Activated effector memory CD4-positive, alpha-beta T cell treated with anti-CD3 and anti-CD28 coated beads, Interleukin-2, amount 50 U/mL, for 16 hours (primary cell): ENCODE measurements at places on chromosomes 13 and 19.

DNA sequence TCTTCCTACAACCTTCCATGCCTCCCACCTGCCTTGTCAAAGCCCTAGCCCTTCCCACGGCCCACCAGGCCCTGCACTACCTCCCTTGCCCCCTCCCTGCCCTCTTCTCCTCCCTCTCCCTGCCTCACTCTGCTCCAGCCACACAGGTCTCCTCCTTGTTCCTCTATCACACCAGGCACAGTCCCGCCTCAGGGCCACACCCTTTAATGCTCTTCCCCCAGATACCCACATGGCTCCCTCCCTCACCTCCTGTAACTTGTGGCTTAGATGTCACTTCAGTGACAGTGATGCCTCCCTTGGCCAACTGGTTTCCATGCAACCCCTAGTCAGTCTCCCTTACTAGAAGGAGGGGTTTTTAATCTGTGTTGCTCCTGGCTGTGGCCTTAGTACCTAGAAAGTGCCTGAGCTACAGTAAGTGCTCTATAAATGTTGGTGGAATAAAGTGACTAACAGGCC, 1.3 kb downstream of the SIRT6 start:
- DNase-seq: no peak

DNA sequence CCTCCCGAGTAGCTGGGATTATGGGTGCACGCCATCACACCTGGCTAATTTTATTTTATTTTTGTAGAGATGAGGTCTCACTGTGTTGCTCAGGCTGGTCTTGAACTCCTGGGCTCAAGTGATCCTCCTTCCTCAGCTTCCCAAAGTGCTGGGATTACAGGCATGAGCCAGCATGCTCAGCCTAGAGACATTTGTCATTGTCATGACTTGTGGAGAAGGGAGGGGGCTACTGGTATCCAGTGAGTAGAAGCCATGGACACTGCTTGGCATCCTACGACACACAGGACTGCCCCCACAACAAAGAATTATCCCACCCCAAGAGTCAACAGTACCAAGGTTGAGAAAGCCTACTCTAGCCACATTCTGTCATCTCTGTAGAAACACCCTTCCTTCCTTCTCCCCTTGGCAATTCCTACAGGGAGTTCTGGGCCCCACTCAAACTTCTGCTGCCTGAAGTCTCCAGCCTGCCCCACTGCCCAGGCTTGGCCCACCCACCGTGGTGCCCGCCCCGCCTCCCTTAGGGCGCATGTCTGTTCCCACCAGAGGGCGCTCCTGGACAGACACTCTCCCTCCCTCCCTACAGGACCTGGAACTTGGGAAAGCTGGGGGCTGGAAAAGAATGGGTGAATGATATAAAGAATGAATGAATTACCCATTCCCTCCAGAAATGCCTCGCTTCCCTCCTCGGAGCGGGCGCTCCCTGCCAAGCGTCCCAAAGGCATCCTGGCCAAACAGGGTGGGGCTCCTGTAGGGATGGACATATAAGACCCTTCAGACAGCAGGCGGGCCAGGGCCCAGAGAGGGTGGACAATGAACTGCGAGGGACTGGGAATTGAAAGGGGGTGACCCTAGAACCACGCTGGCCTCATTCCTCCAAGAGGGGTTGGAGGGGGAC, 5.5 kb upstream of the EMP3 start:
- DNase-seq: peak; percentile 92

- DNase-seq: no peak
These were observed 707.5 kb downstream of the SLITRK6 start for GRCh38 chr13:85091631-85092234.

GRCh38 chr13:100356889-100357288, 231.7 kb downstream of the GGACT start:
- DNase-seq: no peak

GRCh38 chr13:96089749-96090239, at the start of gene HS6ST3:
TSS of gene HS6ST3 (plus strand) at chr13:96090107.
- DNase-seq: no peak

- DNase-seq: no peak
These were observed 352.5 kb upstream of the MIR17HG start for GRCh38 chr13:90995001-90995400.

DNA sequence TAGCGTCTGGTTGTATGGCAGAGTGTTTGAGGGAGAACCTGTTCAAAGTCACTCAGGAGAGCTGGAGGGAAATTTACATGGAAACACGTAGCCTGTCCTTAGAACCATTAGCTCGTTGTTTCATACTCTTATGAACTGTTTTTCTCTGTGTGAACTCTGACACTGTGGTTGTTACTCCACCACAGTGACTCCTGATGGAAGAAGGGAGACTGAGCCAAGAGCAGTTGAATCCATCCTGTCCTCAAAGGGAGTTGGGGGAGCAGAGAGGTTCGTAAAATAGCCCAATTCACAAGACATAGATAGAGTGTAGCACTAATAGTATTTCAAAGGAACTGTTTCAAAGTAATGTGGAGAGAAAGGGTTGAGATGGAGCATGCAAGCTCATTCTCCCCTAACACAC, 964.8 kb downstream of the PCDH9 start:
- no peak for DNase-seq

DNA sequence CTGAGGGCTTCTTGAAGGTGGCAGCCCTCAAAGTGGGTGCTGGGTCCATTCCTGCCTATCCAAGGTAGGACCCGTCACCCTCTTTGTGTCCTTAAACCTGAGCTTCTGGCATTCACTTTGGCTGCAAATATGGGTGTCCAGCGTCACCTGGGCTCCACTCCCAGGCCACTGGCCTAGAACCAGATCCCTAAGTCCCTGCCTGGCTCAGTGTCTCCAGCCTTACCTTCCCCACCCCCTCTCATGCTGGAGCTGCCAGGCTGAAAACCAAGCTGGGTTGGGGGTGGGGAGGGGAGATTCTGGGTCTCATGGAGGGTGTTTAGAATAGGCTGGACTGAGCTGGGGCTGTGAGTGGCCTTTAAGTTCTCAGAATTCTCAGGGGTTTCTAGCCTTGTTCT, 12.4 kb downstream of the PDE4A start:
- DNase-seq: no peak

GRCh38 chr13:96415831-96416385, 326.0 kb downstream of the HS6ST3 start:
- DNase-seq: no peak

DNA sequence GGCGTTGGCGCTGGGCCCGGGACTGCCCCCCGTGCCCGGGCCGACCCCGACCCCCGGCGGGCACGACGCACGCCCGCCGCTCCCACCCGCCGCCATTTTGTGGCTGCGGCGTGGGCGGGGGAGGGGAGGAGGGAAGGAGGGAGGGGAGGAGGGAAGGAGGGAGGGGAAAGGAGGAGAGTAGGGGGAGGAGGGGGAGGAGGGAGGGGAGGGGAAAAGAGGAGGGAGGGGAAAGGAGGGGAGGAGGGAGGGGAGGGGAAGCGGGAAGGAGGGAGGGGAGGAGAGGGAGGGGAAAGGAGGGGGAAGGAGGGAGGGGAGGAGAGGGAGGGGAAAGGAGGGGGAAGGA, at the start of gene BTBD2:
Gene BTBD2 (minus strand): TSS at position 107 of the 343 bp plus-strand sequence. CDS start 11 bp downstream, at position 96.
- DNase-seq: peak; percentile 86

DNA sequence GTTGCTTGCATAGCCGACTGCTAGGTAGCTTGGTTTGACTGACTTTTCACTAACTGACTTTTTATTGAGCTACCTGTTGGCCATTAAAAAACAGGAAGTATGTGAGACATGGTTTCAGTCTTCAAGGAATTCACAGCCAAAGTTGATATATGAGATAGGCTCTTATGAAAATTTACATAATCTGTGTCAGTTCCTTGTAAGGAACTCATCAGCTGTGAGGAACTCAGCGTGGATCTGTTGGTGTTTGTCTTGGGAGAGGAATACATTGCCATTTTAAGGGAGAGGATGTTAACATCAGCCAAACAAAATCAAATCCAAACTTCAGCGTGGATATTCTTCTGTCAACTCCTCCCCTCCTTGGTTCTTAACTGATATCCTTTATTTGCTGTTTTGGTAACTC, 2.0 kb downstream of the RNF113B start:
- no peak for DNase-seq

DNA sequence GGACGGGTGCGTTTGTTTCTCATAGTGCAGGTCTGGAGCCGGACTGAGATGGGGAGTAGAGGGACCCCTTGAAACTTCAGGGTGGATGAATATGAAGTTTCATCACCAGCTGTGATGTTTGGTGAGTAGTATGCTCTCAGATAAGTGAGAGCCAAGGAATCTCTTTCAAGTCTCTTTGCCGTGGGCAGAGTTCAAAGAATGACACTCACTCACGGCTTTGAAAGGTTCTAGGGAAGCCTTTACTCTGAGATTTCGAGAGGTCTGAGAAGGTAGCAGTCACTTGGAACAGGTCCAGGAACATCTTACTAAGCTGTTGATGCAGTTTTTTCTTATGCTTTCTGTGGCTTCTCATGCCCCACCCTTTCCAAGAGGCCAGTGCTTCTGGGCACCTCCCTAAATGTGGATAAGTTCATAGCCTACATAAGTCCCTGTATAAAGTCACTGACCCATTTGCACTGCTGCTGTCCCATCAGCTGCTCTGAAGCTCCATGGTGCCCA, at the start of gene IGFL2:
Gene IGFL2 (plus strand): TSS at position 448 of the 498 bp plus-strand sequence. CDS start 41 bp downstream, at position 489.
- no peak for DNase-seq

GRCh38 chr19:35085947-35086346, 29.7 kb upstream of the FXYD3 start:
- DNase-seq: no peak

GRCh38 chr19:49475995-49476880, 2.2 kb downstream of the FLT3LG start:
- peak; percentile 90 for DNase-seq

GRCh38 chr13:111034811-111035210, 80.3 kb upstream of the ARHGEF7 start:
- no peak for DNase-seq

- no peak for DNase-seq
These were observed 108.5 kb downstream of the FRY start for GRCh38 chr13:32140109-32140508.

DNA sequence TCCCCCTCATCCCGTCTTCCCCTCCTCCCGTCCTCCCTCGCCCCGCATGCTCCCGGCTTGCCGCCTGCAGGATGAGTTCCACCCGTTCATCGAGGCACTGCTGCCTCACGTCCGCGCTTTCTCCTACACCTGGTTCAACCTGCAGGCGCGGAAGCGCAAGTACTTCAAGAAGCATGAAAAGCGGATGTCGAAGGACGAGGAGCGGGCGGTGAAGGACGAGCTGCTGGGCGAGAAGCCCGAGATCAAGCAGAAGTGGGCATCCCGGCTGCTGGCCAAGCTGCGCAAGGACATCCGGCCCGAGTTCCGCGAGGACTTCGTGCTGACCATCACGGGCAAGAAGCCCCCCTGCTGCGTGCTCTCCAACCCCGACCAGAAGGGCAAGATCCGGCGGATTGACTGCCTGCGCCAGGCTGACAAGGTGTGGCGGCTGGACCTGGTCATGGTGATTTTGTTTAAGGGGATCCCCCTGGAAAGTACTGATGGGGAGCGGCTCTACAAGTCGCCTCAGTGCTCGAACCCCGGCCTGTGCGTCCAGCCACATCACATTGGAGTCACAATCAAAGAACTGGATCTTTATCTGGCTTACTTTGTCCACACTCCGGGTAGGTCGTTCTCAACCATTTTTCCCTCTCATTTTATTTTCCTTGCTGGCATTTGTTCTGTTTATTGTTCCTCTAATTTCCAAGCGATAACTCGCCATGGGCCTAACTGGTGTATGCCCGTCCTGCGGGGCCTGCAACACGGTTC, 29.8 kb downstream of the NFIX start:
- no peak for DNase-seq

- DNase-seq: no peak
These were observed 1.7 kb upstream of the DBP start for GRCh38 chr19:48638831-48639381.

DNA sequence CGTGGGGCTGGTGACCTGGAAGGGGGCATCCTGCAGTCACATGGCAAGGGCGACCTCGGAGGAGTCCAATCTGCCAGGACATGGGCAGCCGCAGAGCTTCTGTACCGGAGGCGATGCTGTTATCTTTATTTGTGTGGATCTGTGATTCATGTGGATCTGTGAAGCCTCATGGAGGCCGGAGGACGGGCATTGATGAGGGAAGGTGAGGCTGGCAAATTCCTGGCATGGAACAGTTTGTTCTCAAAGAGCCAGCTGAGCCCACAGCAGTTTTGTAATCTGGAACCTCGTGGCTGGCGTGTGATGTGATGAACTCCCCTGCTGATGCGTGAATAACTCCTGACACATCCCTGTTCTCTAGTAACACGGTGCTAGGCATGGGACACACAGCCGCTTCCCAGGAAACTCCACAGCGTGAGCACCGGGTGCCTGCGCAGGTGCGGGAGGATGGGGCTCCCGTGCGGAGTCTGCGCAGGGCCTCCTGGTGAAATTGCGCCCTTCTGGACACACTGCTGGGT, 40.4 kb downstream of the ATP11A start:
- peak; percentile 39 for DNase-seq

GRCh38 chr13:46531953-46532352, 21.0 kb upstream of the LRCH1 start:
- no peak for DNase-seq

GRCh38 chr19:2181633-2181997, 17.9 kb downstream of the DOT1L start:
- no peak for DNase-seq

DNA sequence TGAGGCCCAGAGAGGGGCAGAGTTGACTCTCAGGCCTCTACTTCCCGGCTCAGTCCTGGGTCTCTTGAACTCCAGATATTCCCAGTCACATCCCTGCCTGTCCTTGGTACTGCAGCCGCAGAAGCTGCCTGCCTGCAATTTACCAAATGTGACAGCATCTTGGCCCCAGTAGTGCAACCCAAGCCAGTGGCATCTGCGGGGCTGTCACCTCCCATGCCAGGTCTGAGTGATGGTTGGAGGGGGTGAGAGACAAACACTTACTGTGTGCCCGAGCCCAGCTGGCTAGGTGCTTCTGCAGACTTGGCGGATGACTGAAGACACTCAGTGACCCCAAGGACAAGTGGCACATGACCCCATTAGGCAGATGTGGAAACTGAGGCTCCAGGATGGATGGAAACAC, 18.4 kb downstream of the ZNRF4 start:
- DNase-seq: no peak

- no peak for DNase-seq
These were observed 2.6 kb upstream of the CLEC4G start for GRCh38 chr19:7734220-7735203.

DNA sequence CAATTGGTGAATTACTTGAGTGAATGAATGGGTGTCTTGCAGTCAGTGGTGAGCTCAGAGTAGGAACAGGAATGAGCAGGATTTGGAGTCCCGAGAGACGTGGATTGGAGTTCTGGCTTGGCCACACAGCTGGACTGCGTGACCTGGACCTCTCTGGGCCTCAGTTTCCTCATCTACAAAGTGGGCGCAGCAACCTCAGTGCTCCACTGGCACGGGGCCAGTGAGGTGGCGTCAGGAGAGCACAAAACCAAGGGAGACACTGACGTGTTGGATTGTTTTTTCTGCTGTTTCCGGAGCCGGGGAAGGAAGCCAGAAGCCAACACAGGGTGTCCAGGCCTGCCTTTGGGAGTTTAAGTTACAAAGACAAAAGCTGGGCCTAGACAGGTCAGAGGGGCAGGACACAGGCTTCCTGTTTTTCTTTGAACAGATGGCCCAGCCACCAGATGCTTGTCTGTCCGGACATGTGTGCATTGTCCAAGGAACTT, 6.5 kb upstream of the DOCK6 start:
- DNase-seq: no peak

GRCh38 chr19:19487077-19487949, 28.0 kb downstream of the TSSK6 start:
- no peak for DNase-seq
